ENCODE measurements at places on chromosomes 7 and 10.

GRCh38 chr10:30974355-30974754, 57.3 kb downstream of the ZNF438 start:
- no peak for DNase-seq

DNA sequence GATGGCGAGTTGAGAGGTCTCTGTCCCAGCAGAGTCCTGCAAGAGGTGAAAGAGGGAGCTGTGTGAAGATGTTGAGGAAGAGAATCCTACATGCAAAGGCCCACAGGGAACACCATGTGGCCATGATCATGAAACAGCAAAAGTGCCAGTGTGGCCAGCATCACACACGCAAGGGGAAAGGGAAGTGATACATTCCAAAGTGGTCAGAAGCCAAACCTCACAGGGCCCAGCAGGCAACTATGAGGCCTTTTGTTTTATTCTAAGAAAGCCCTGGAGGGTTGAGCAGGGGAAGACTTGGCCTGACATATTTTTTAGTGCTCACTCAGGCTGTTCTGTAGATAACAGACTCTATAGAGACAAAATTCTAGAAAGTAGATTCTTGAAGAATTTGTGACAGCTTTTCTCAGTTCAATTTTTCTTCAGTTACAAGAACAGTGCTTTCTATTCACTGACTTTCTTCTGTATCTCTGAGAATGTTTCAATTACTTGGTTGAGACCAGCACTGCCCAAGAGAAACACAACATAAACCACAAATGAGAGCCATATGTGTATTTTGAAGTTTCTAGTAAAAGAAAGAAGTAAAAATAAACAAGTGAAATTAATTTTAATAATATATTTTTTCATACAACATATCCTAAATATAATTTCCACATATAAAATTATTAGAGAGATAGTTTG, 82.3 kb downstream of the HTR7 start:
- no peak for DNase-seq

DNA sequence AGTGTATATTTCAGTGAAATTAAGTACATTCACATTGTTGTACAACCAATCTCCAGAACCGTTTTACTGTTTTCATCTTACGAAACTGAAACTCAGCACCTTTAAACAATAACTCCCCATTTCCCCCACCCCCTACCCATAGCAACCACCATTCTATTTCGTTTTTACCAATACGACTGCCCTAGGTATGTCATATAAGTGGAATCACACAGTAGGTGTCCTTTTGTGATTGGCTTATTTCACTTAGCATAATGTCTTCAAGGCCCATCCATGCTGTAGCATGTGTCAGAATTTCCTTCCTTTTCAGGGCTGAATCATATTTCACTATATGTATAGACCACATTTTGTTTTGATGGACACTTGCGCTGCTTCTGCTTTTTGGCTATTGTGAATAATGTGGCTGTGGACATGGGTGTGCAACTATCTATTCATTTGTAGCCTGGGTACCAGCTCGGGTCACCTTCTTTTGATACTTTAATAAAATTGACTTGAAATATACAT, 34.3 kb upstream of the DLG5 start:
- DNase-seq = no peak

GRCh38 chr10:72927485-72927884, 27.1 kb downstream of the PLA2G12B start:
- DNase-seq = no peak

DNA sequence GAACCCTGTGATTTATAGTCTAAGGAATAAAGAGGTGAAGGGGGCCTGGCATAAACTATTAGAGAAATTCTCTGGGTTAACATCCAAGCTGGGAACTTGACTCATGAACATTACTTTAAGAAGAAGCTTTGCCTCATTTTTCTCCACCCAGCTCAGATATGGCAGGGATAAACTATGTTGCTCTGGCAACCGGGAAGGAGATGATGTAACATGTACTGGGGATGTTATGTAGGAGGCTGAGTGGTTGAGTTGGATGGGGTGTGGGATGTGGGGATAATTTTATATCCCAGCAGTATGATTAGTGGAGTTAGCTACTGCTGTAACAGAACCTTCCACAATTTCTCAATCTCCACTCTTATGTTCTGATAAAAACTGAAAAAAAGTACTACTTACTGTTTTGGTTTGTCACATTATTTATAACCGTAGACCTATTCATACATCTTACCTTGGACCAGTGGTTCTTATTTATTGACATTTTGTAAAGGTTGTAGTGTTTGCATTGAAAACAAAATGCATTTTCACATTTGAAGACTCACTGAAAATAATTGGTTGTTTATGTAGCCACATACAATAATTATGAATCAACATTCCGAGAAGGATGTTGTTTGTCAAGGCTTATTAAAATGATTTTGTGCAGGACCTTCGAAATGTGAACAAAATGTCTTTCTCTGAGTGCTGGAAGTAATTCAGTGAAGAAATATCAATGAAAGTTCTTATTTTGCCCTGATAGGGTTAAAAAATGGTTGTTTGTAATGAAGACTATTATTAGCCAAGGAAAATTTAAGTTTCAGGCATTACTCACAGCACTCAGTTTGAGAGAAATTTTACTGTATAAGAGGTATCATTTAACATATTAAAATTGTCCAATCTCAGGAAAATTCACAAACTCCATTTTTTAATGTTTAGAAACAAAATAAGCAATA, 1.3 kb downstream of the OR2F2 start:
- DNase-seq = no peak

DNA sequence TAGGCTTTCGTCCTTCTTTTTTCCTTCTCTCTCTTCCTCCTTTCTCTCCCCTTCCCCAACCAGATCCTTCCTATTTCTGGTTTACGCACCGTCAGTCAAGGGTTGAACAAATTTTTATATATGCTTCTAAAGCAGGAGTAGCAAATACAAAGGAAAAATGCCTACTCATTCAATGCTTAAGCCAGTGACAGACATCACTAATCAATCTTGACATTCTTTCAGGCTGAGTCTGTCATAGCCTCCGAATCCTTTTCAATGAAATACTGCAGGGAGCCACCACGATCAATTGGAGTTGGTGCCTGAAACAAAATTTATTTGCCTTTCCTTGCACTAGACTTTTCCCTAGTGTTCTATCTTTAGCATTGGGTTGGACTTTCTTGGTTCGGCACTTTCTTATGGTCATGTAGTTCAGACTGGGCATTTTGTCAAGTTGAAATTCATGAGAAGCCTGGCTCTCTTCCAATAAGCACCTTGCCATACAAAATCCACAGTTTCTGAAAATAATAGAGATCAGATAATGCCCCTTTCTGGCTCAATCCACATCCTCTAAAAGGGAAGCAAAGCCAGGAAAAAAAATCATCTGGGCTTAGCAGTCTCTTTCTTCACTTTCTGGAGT, 239.5 kb upstream of the PLXNA4 start:
- no peak for DNase-seq

DNA sequence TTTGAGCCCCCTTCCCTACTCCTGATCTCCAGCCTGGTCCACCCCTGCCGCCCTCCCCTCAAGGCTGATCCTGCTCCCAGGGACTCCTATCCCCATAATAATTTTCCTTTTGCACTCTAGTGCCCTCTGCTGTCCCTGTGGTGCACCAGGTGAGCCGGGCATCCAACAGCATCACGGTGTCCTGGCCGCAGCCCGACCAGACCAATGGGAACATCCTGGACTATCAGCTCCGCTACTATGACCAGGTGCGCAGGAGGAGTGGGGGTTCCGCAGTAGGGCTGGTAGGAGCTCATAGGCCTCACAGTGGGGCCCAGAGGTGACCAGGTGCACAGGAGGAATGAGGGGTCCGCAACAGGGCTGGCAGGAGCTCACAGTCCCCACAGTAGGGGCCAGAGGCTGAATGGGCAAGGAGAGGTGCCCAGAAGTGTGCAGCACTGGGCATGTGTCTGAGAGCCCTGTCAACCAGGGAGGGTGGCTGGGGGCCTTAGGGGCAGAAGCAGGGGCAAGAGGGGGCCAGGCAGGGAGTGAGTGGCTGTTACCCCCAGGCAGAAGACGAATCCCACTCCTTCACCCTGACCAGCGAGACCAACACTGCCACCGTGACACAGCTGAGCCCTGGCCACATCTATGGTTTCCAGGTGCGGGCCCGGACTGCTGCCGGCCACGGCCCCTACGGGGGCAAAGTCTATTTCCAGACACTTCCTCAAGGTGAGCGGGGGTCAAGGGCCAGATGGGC, 11.7 kb downstream of the EPHB6 start:
- no peak for DNase-seq

DNA sequence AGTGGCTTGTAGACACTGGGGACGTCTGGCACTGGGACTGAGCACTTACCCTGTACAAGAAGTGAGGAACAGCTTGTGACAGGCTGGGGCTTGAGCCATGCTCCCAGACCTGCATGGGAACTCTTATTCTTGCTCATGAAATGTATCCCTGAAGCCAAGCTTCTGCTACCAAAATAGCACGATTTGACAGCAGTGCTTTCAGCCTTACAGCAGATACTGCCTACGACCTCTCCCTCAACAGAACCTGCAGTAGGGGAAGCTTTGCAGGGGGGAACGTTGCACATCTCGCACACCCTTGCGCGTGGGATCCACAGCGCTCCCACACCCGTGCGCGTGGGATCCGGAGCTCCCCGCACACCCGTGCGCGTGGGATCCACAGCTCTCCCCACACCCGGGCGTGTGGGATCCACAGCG, 88.0 kb downstream of the CREM start:
- no peak for DNase-seq

DNA sequence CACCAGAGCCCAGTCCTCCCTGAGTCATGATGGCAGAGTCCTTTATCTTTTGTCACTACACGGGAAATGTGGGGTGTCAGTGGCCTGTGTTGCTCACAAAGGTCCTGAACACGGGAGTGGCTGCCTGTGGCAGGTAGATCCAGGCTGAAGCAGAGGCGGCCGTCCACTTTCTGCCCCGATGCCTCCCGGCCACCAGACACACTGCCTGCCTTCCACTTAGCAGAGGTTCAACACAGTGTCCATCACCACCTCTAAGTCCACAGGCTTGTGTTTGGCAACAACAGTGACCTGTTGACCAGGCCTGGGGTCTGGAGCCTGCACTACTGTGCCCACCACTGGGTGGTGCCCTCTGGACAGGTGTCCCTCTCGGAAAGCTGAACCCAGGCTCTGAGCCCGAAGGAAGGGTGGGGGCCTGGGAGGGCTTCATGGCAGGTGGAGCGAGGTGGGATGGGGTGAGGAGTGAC, 49.9 kb upstream of the CAMK2B start:
- DNase-seq = no peak

DNA sequence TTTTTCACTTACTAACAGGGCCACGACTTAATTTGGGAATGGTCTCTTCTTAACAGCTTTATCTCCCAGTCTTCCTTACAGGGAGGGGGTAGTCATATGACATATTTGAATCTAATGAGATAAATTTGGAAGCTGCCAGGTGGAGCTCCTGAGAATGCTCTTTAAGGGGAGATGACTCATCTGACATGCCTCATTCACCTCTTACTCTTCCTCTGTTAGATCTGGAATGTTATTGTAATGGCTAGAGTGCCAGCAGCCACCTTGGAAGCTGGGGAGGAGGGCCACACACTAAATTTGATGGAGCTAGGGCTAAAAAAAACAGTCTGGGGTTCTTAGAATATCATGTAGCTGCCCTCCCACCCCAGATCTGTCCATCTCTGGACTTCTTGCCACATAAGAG, 22.7 kb downstream of the HECW1 start:
- DNase-seq = no peak

Data from stimulated activated CD8-positive, alpha-beta memory T cell treated with anti-CD3 and anti-CD28 coated beads, Interleukin-15, amount 100 ng/mL, for 48 hours (primary cell).